ENCODE measurements at places on chromosomes 12 and 14.

GRCh38 chr12:49881415-49882247 is 22.1 kb downstream of the FAIM2 start:
- no peak for DNase-seq

- DNase-seq: no peak
Observed at GRCh38 chr12:10708862-10709261, 14.3 kb downstream of the YBX3 start.

GRCh38 chr12:97548931-97549330 is 86.3 kb downstream of the RMST start:
- DNase-seq: no peak

GRCh38 chr12:92424338-92424737 is 278.5 kb upstream of the PLEKHG7 start:
- no peak for DNase-seq

GRCh38 chr14:75993567-75994041 is 8.0 kb downstream of the IFT43 start:
- DNase-seq: no peak

GRCh38 chr12:54571193-54572188 is 17.0 kb downstream of the PPP1R1A start:
- no peak for DNase-seq

GRCh38 chr14:82411298-82411697 is 877.6 kb upstream of the SEL1L start:
- no peak for DNase-seq

GRCh38 chr12:88035907-88036289 is 6.7 kb upstream of the C12orf50 start:
- no peak for DNase-seq

- no peak for DNase-seq
Observed at GRCh38 chr12:109016016-109016415, 4.9 kb downstream of the SVOP start.

GRCh38 chr12:49763006-49763591 is 21.7 kb downstream of the TMBIM6 start:
- DNase-seq: peak; percentile 61

DNA sequence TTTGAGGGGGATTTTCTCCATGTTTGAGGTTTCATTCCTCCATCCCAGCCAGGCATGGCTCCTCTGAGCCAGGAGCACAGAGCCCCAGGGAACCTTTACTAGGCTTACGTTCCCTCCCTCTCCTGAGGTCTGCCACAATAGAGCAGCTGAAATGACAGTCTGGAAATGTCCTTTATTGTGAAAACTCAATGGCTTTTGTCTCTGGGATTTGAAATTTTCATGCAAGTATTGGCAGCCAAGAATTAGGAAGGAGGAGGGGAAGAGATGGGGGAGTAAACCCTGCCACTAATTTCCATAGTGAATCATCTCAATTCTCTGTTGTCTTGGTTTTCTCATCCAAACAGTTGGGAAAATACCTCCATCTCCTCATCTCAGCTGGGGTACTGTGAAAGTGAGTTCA is 2.6 kb upstream of the PLEKHG3 start:
- DNase-seq: no peak

GRCh38 chr14:61812347-61813095 is 50.3 kb downstream of the SNAPC1 start:
- peak; percentile 10 for DNase-seq

GRCh38 chr14:88454886-88455285 is 69.4 kb downstream of the SPATA7 start:
- DNase-seq: no peak

DNA sequence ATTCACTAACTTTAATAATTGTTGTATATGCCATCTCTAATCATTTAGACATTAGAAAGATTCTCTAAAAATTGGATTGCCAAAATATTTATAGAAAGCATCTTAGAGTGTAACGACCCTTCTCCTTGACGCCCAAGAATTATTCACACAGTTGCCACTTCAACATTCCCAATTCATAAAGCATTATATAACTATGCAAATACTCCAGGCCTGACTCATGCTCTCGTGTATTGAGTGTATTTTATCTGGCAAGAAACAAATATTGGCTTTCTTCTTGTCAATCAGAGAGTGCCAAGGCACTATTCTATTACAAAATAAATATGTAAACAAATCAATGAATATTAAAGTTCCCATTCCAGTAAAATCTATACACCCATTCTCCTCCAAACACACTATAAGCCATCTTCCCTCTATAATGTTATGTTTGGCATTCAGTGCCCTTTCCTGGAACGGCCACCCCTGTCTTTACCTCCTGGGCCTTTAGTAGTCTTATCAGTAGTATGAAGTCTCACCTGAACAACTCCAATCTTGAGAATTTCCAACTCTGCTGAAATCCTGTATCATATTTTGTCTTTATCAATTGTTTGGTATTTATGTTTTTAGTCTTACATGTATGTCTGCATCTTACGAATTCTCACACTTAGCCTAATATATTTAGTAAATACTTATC is 182.6 kb downstream of the PIK3C2G start:
- DNase-seq: no peak

DNA sequence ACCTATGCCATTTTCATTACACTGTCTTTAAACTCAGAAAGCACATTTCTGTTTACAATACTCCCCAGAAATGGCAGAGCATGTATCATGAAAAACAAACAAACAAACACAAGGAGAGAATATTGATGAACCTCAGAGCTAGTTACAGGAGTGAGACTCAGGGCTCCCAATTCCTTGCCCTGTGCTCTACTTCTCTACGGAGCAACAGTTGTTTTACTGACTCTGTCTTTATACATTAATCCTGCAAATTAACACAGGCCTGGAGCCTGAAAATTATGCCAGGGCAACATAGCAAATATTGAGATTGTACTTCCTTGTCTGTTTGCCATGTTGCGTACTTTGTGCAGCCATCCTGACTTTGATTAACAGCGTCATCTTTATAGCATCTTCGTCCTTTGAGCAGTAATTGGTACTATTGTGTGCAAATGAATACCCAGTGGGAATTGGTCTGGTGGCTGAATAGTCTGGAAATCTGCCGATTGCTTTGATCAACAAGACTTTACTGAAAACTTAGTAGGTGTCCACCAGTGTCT is 15.2 kb upstream of the AKAP6 start:
- no peak for DNase-seq

DNA sequence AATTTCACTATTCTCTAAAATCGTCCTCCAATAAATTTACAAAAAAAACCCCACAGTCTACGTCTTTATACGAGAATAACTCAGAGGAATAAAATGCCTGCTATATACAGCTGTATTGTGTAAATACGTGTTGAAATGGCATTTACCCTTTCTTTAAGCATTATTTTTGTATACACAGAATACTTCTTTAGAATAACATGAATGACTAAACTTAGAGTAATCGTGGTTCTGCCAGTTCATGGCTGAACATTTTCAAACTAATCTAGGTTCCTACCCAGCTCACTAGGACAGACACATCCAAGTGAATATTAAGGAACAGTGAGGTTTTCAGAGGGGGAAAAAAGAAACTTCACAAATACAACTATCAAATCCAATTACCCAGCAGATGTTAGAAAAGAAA is 24.6 kb downstream of the DICER1 start:
- no peak for DNase-seq

- no peak for DNase-seq
Observed at GRCh38 chr14:51071857-51072256, 23.0 kb downstream of the TRIM9 start.

DNA sequence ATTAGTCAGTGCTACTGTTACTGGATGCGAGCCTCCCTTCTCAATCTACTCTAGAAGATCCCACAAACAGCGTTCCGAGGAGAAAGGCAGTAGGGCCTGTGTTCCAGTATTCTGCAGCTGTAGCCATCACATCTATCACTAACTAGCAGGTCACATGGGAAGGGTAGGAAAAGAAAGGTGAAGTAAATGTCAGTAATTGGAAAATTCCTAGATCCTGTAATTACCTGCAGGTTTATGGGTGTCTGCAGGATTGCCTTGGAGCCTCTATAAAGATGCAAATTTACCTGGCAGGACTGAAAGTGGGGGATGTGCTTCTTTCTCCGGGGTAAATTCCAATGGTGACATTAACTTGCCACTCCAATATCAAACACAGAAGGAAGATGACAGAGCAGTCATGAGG is 77.8 kb downstream of the FERMT2 start:
- no peak for DNase-seq

DNA sequence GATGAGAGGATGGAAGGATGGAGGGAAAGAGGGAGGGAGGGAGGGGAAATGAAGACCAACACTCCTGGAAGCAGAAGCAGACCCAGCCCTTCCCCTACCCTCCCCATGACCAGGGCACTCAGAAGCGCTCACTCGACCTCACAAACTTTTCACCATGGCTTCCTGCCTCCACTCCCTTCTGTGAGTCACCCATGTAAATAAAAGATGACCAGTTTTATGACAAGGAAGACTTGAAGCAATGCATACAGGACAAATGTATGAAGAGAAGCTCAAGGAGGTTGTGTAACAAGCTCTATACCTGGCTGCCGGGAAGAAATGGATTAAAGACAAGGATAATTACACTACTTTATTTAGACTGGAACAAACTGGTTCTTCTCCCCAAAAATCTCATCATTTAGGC is 63.8 kb downstream of the CDC42BPB start:
- DNase-seq: no peak

- no peak for DNase-seq
Observed at GRCh38 chr14:24943024-24943423, 106.9 kb downstream of the STXBP6 start.

DNA sequence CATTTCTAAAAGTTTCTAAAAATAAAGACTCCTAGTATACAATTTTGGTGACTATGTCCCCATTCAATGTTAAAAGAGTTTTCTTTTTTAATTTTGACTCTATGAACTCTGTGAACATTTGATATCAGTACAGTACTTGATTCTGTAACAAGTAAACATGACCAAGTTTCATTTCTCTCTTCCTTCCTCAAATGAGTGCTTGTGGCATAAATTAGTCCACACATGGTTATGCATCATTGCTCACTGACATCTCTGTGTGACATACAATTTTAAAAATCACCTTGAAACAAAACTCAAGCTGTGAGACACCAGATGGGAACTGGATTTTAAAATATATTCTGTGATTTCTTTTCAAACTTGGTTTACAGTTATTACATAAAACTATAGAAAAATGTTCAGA is 253.9 kb upstream of the MDGA2 start:
- no peak for DNase-seq

DNA sequence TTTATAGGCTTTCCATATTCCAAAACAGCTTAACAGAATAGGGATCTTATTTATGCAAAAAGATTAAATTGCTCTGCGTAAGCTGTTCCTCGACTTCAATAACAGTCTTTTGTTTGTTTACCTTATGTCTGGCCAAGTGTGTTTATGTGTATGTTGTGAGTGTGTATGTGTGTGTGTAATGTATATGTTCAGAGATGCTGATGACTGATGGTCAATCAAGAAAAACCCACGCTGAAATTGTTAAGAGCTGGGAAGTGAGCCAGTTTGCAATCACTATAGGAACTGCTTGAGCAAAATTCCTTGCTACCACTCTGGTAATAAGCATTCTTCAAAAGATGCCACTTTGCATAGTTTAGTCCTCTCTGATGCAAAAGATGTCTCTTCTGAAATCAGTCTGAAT is 59.6 kb downstream of the PRKD1 start:
- no peak for DNase-seq

GRCh38 chr12:47775100-47775911 is 2.3 kb downstream of the SLC48A1 start:
- DNase-seq: no peak

- DNase-seq: no peak
Observed at GRCh38 chr12:50715174-50715573, 48.7 kb upstream of the ATF1 start.

DNA sequence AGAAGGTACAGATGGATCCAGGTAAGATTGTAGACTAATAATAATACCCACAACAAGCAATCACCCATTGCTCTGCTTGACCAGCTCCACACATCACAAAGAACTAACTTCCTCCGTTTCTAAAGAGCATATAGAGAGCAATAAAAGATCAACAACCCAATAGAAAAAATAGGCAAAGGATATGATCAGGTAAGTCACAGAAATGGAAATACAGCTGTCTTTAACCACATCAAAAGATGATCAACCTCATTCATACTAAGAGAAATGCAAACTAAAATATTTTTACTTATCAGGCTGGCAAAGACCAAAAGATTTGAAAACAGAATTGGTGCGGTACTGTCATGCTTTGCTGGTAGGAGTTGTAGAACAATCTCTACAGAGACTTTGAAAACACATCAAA is 8.9 kb downstream of the C2CD5 start:
- no peak for DNase-seq

- DNase-seq: no peak
Observed at GRCh38 chr12:38776647-38777046, 128.7 kb downstream of the CPNE8 start.

- DNase-seq: no peak
Observed at GRCh38 chr14:90263748-90264449, 7.5 kb downstream of the PSMC1 start.

- DNase-seq: no peak
Observed at GRCh38 chr14:20750194-20750593, 4.5 kb downstream of the EDDM3A start.

DNA sequence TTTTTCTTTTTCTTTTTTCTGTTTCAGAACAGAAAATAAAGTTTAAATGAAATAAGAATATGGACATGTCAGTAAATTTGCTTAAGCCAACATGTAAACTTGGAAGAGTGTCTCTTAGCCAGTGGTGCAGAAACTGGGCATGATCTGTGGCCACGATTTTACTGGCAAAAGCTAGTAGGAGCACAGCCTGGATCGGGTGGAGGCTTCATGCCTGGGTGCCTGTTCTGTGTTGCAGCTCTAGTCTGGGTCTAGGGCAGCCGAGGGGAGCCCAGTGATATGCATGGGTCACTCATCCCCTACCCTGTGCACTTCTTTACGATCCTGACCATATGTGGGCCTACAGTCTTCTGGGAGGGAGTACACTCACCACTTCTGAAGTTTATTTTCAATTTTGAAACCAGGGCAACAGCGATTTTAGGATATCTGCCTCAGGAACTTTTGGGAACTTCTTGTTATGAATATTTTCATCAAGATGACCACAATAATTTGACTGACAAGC is 45.6 kb upstream of the SMCO2 start:
- DNase-seq: no peak

- no peak for DNase-seq
Observed at GRCh38 chr12:61072717-61073116, 1187.5 kb upstream of the USP15 start.

Data from activated naive CD4-positive, alpha-beta T cell (primary cell).